ENCODE measurements at places on chromosomes 12 and 14.

GRCh38 chr12:68207276-68207675, 18.3 kb downstream of the IL26 start:
- ATAC-seq = no peak

DNA sequence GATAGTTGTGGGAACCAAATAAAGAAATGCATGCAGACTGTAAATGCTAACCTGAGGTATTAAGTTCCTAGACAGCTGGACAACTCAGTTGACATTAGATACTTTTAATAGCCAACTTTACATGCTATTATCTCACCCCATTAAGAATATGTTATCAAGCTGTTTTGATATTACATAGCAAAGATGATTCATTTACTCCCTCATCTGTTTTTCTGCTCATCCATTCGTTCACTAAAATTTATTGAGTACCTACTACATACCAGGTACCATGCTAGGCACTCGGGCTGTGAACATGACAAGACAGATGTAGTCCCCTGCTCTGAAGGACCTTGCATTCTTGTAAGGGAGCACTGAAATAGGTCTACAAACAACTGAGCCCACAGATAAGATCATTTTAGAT, 192.4 kb downstream of the DACT1 start:
- ATAC-seq = no peak

- ATAC-seq = peak; percentile 51
Measured at GRCh38 chr12:18643681-18644080, 94.1 kb downstream of the PLCZ1 start.

- no peak for ATAC-seq
Measured at GRCh38 chr14:92409043-92409442, 86.1 kb downstream of the SLC24A4 start.

- ATAC-seq = no peak
Measured at GRCh38 chr14:68219407-68219806, 399.8 kb downstream of the RAD51B start.

DNA sequence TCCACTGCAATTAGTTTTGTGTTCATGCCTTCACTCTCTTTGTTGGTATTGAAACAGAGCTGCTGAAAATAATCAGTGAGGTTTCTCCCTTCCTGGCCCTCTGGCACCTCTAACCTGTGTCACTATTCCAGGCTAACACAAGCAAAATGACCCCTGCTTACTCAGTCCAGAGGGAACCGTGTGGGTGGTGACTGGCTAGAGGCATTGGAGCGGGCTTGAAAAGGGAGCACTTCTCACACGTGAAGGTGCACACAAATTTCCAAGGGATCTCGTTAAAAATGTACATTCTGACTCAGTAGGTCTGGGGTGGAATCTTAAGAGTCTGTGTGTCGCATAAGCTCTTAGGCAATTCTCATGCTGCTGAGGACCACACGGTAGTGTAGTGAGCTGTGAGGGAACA, 1.3 kb upstream of the SLC24A4 start:
- ATAC-seq = no peak
